Activated T-cell treated with anti-CD3 and anti-CD28 coated beads, Interleukin-2, amount 50 U/mL, for 72 hours (primary cell): ENCODE measurements at places on chromosomes 13 and 19. TPM values are rescaled to one million over a fixed set of nuclear protein-coding genes. Genes with fewer than 3 reads are reported as not detected.

DNA sequence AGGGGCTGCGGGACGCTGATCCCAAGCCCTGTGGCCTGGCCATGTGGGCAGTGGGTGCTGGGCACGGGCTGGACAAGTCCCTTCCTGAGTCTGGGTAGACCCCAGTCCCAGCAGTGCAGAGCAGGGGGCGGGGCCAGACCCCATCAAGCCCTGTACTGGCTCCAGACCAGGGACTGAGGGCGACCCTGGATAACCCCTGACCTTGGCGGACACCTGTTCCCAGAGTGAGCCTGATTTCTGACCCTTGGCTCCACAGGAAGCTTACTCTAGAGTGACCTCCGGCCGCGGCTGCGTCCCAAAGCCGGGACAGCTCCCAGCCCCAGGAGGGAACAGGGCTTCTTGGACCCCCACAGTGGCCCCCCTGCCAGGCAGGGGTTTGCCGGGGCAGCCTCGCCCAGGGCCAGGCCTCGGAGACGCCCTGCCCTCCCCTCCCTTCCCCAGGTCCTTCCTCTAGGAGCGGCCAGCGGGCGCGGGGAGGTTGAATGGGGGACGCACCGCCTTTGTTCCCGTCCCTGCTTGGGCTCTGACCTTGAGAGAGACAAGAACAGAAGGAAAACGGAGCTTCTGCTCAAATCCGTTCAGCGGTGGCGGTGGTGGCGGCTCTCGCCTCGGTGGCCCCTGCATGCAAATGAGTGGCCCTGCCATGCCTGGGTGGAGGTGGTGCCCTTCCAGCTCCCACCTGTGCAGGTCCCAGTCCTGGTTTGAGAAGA is 2.3 kb upstream of the EFNA2 start:
- DNase-seq: no peak

- no peak for DNase-seq
Measured at GRCh38 chr19:35756377-35757230, at the start of gene HSPB6. HSPB6 (minus strand) TSS chr19:35757029; CDS start chr19:35757008, 21 bp downstream.

- no peak for DNase-seq
Measured at GRCh38 chr13:97011446-97012131, 17.3 kb upstream of the OXGR1 start.

Gene C1QTNF9
- not detected for total RNA-seq

- no peak for DNase-seq
Measured at GRCh38 chr19:54449701-54450069, 686 bp downstream of the LENG8 start.

DNA sequence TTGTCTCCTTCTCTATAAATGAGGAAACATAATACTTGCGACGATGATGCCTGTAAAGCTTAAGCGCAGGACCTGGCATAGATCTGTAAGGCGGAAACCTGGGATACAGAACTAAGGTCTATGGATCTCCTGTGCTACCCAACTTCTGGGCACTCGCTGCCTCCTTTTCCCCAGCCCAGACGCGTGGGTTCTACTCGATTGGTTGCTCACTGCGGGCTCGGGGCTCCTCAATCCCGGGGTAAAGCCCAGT is 615 bp upstream of the PSMC4 start:
- DNase-seq: no peak

DNA sequence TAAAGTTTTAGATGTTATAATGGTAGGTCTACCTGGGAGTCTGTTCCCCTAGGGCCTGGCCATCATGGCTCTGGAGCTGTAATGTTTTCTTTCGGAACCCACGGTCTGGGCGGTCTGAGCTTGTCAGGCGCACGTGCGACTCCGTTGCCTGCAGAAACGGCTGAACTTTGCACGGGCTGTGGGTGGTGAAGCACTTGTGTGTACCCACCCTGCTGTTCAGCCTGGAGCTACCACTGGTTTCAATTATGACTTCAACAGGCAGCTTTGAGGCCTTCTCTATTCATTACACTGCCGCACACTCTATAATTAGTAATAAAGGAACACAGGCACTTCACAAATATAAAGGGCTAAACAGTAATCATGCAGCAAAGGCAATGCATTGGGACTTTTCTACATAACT is 6.0 kb downstream of the PCDH8 start:
- no peak for DNase-seq

Gene PEG3
- 0.05 TPM for total RNA-seq

DNA sequence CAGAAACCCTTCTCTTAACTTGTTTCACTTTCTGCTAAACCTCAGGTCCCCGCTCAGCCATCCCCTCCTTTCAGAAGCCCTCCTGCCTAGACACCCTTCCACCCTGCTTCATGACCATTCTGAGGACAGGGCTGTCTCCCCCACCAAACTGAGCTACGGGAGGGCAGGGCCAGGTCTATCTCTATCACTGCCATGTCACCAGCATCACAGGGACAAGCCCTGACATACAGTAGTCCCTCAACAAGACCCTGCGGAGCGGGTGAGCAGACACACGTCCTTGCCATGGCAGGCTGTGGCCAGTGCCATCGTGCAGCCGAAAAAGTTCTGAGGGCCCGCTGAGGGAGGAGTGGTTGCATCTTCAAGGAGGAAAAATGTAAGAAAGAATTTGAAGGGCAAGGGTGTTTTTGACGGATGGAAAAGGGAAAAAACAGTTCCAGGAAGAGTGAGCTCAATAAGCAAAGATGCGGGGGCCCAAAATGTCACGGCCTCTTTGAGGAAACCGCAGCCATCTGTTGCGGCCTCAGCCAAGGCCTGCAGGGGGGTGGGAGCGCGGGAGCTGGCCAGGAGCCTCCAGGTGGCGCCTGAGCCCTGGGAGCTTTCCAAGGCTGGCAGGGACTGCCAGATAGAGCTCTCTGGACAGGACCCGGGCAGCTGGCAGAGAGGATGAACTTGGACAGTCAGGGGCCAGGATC is 8.1 kb downstream of the PTGIR start:
- DNase-seq: peak; percentile 78

Gene ZNF681
- 7.0 TPM for total RNA-seq

DNA sequence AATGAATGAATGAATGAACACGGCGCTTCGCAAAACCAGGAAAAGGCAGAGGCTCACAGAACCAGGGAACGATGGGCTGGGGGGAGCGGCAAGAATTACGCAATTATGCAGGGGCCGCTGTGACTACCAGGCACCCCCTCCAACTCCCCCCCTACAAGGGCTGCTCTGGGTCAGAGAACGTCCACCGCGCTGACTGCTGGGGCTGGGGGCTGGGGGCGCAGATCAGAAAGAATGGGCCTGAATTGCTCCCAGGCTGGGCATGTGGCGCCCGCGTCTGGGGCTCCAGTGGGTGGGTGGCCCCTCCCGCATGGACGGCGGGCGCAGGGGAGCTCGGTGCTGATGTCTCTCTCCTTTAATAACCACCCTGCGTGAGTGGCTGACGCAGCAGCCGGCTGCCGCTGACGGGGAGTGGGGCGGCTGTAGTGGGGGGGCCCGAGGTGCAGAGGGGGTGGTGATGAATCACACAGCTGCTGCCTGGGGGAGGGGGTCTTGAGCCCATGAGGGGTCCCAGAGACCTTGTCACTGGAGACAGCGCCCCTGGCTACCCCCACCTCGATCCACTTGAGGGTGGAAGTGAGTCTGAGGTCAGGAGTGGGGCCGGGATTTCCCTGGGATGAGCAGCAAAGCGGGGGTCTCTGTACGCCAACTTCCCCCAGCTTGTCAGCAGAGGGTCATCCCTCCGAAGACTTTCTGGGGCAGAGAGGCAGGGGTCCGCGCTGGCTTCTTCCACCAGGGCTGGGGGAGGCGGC is 1.5 kb upstream of the CIRBP start:
- no peak for DNase-seq

- no peak for DNase-seq
Measured at GRCh38 chr13:29065142-29065541, 245.0 kb downstream of the MTUS2 start.

DNA sequence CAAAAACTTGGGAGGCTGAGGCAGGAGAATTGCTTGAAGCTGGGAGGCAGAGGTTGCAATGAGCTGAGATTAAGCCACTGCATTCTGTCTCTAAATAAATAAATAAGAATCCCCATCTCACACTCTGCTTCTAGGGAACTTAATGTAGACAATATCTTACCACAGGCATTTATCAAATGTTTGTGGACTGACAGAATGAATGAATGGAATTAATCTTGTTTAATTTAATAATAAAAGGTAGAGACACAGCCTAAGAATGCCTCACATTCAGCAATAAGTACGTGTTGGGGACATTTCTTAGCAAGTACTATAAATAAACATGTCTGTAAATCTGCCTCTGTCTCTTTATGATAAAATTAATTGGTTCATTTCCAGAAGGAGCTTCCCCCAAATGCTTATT is 36.2 kb upstream of the RBM26 start:
- no peak for DNase-seq

Gene GNA15
- 32.8 TPM for total RNA-seq

GRCh38 chr13:36848199-36848982 is 29.4 kb downstream of the RFXAP start:
- DNase-seq: no peak

Gene IL4I1
- 42.3 TPM for total RNA-seq

DNA sequence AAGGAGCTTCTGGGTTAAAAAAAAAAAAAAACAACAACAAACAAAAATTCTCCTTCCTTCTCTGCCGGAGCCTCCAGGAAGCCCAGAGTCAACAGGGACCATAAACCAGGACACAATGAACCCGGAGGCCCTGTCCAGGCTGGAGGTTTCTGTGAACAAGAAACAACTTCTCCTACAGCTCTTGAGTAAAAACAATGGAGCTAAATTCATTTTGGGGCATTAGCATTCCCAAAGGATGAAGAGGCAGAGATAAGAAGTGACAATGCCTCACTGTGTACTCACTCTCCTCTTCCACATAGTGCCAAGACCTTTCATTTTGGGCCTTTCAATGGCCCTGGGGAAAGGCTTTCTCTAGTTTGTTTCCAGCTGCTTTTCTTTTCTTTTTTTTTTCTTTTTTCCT is 9.0 kb downstream of the RHPN2 start:
- DNase-seq: no peak

DNA sequence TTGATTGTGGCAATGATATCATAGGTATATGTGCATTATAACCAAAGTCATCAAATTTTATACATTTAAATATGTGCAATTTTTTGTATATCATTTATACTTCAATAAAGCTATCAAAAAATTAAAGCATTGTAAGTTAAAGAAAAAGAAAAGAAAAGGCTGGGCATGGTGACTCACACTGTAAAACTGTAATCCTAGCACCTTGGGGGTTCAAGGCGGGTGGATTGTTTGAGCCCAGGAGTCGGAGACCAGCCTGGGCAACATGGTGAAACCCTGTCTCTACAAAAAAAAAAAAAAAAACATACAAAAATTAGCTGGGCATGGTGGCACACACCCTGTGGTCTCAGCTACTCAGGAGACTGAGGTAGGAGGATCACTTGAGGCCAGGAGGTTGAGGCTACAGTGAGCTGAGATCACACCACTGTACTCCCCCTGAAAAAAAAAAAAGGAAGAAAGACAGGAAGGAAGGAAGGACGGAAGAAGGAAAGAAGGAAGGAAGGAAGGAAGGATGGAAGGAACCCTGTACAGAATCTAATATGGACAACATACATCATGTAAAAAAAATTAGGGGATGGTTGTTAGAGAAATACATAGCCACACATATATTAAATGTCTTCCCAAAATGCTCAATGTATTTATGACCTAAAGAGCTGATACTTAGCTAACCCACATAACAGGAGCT is 21.7 kb upstream of the SLC25A30 start:
- no peak for DNase-seq

DNA sequence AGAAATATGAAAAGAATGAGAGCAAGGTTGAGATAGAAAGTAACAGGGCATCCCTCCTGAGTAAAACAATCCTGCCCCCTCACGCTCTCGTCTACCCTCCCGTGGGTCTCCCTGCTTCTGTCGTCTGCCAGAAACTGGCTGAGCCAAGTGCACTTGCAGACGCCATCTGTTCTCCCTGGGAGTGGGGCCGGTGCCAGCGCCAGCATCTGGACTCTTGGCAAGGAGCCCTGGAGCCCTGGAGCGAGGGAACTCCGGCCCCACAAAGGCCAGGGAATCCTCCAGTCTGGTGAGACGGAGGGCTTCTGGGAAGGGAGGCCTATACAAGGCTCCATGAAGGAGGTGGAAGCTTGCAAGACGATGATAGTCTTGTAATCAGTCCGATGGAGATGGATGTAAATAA is 2.3 kb upstream of the TMEM91 start:
- no peak for DNase-seq

Gene COL5A3
- total RNA-seq: 1.1 TPM

Gene ZFP14
- 2.4 TPM for total RNA-seq

Gene C5AR1
- 1.8 TPM for total RNA-seq

DNA sequence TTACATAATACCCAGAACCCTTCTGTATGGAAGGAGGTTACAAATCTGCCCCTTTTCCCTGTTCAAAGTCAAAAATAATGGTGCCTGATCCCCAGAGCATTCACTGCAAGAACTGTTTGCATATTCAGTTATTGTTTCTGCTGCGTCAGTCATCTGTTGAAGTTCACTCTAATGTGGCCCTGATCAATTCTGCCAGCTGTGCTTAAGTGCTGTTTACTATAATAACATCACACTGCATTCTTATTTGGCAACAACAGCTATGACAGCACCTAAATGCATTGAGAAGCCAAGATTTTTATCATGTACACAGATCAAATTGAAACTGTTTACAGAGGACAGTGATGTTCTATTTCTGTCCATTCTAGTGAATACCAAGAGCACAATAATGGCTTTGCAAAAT is 115.9 kb downstream of the DACH1 start:
- no peak for DNase-seq

GRCh38 chr19:30349131-30349730 is 23.0 kb upstream of the ZNF536 start:
- DNase-seq: no peak

DNA sequence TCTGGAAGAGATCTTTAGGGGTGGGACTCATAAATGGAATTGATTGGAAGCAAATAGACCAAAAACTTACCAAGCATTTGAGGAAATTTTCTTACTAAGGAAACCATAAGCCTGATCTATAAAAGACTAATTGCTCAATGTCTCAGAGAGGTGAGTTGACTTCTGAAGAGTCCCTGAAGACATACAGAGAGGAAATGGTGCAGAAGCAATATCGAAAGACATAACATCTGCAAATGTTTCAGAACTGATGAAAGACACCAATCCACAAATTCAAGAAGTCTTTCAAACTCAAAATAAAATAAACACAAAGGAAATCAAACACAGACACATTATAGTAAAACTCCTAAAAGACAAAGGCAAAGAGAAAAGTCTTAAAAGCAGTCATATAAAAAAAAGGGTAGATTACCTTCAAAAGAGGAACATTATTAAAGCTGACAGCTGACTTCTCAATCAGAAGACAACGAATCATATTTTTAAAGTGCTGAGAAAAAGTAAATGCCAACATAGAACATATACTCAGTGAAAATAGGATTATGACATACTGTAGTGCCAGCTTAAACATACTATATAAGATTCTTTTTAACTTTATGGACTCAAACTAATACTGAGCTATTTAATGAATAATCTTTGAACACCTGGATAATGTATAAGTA is 45.4 kb upstream of the CALM3 start:
- no peak for DNase-seq

DNA sequence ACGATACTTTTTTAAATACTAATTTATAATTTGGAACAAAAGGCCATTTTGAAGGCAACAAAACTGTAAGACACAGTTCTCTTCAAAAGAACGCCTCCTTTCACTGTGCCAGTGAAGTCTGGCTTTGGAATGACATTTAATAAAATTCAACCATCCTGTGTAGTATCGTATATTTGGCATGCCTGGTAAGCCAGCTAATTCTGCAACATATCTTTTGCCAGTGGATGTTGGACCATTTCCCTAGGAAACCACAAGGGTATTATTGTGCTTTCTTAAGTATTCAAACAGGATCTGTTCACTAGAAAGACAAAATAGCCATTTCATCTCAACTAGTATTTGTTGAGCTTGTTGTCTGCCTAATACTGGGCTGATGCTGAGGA is 111.6 kb downstream of the RGCC start:
- no peak for DNase-seq
